Stimulated activated CD8-positive, alpha-beta memory T cell treated with anti-CD3 and anti-CD28 coated beads, Interleukin-12 subunit alpha, Interleukin-12 subunit beta, amount 100 ng/mL, for 1 hour (primary cell): ENCODE measurements at places on chromosomes 1 and 21.

DNA sequence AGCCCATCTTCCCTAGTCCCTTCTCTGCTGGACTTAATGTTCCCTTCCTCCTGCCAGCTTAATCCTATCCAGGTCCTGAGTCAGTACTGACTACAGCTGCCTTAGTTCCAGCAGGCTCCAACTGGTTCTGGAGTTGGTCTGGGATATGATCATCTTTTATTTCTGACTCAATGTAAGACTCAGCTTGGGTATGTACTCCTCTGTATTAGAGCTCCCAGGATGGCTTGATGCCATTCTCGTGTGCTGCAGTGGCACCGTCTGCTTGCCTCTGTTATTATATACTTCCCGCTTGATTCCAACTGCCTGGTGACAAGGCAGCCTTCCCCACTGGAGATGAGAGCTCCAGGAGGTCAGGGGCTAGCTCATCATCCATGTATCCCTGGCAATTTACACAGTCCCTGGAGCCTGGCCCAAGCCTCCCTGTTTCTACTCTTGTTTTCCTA lies 164.4 kb upstream of the DPT start:
- no peak for DNase-seq

DNA sequence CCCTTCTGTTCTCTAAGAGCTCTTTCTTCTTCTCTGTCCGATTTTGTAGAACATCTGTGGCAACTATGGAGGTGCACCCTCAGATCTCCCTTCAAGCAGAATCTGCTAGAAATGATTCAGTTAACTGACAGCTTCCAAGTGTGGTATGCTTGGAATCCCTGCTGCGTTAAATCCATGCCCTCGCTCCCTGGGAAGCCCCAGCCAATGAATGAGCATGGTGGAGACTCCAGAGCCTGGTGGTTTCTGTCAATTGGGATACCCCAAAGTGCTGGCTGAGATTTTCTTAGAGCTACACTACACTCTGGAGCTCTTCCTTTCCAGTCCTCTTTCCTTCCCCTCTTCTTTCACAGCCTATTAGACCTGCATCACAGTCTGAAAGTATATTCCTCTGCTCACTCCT lies 116.3 kb upstream of the C1orf21 start:
- DNase-seq, result no peak

DNA sequence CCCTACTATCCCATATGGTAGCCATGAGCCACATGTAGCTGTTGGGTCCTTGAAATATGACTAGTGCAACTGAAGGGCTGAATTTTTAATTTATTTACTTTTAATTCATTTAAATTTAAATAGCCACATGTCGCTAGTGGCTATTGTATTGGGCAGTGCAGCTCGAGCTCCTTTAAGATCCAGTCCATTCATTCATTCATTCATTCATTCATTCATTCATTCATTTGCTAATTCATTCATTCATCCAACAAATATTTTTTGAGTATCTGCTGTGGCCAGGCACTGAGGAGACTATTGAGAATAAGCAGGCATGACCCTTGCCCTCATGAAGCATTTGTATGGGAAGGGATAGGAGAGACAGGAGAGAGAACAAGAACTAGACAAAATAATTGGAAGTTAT lies 29.5 kb upstream of the ACOT11 start:
- DNase-seq, result no peak

DNA sequence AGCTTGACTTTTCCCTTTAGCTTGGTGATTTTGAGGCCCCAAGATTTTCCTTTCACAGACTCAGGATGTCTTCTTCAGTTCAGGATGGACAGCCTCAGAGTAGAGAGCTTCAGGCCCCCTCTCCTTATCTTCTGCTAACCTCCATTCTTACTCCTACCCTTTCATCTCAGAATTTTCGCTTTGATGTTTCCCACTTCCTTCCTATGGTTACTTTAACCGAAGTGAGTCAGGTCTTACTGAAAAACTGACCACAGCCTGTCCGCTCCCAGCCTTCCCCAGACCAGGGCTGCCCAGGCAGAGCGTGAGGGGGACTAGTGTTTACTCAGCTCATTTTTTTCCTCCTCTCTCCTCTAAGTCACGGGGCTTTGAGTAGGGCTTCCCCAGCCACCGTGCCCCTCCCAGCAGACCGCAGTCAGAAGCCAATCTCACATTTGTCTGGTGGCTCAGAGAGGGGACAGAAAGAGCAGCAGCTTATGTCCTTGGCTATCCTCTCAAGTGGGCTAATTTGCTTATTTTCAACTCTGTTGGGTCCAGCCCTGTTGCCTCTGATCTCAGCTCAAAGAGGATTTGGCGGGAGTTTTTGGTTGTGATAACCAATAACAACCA lies 4.2 kb upstream of the IL19 start:
- DNase-seq, result peak; percentile 49

DNA sequence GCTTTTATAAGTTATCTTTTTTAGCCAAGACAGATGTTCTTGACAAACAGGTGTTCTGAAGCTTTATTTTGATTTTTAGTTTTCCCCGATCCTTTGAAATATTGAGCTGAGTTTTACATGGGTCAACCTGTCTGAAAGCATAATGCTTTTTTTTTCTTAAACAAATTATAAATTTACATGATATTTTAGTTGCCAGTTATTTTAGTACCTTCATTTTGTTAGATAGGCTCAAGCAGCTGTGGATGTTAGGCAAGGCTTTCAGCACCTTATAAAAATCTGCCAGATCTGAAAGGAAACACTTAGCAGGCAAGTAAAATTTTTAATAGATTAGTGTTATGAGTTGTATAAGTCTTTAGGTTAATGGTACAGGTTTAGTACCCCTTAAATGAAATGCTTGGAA lies 33.7 kb downstream of the ATF6 start:
- DNase-seq, result no peak

DNA sequence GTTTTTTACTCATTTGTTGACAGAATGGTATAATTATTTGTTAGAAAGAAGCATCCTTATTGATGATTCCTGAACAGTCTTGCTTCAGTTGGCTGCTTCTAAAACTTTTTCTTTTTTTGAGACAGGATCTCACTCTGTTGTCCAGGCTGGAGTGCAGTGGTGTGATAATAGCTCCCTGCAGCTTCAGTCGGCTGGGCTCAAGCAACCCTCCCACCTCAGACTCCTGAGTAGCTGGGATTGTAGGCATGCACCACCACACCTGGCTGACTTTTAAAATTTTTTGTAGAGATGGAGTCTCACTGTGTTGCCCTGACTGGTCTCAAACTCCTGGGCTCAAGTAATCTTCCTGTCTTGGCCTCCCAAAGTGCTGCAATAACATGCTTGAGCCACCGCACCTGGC lies 38.8 kb downstream of the MACF1 start:
- no peak for DNase-seq

DNA sequence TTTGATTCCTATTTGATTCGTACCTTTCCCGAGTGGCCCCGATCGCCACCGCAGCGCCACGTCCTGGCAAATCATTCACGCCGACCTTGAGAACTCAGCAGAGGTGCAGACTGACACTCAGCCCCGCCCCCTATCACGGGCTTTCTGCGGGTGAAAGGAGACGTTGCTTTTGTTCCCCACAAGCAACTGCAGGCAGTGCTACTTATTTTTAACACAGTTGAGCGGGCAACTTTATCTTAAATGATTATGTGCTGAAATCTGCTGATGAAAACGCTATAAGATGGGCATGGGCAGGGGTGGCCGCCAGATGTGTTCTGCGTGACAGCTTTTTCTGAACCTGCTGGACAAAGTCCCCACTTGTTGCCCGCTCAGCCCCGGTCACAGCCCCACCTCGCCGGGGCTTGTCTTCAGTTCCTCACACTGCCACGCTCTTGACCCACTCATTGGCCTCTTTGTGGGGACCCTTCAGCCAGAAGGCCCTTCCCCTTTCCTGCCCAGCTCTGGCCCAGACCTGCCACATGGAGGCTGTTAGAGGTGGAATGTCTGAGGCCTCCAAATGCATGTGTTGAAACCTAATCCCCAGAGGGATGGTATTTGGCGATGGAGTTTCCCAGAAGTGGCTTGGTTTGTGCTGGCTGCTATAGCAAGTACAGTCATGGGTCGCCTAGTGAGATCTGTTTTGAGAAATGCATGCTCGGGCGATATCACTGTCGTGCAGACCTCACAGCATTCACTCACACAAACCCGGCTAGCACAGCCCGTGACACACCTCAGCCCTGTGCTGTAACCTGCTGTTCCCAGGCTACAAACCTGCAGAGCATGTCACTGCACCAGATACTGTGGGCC lies 15.7 kb upstream of the PDXK start:
- no peak for DNase-seq

- DNase-seq, result no peak
Observed at GRCh38 chr1:234533975-234534876, 55.2 kb upstream of the TARBP1 start.

- no peak for DNase-seq
Observed at GRCh38 chr1:153585006-153585405, 19.4 kb upstream of the S100A2 start.

GRCh38 chr1:180912211-180912800 lies 391 bp upstream of the KIAA1614 start:
- no peak for DNase-seq

GRCh38 chr21:33289199-33289819 lies 23.1 kb downstream of the IL10RB start:
- no peak for DNase-seq

DNA sequence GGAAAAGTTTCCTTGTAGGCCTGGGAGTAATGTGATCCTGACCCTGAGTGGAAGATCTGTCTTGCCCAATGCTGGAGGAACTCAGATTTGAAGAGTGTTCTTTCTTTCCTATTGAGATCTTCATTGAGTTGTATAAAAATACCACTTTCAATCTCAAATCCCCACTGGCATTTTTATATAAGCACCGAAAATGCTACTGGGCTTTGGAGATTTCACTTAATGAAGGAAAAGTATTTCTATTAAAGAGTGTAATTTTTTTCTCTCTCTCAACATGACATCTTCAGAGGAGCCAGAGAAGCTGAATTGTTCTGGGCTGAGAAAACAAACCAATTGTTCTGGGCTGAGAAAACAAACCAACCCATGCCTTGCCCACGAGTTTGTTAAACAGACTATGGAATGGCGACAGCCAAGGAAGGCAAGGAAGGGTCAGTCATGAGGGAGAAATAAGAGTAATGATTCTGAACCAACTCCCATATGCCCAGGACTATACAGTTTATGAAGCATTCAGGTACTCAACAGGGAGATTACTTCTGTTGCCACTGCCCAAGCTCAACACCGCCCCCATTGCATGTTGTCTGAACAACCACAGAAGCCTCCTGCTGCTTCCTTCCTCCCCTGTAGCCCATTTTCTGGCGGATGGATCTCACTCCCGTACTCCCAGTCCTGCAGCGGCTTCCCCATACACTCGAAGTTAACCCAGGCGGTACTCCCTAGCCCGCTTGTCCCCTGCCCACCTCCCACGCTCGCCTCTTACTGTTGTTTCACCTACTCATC lies 103.2 kb downstream of the BEND5 start:
- no peak for DNase-seq

DNA sequence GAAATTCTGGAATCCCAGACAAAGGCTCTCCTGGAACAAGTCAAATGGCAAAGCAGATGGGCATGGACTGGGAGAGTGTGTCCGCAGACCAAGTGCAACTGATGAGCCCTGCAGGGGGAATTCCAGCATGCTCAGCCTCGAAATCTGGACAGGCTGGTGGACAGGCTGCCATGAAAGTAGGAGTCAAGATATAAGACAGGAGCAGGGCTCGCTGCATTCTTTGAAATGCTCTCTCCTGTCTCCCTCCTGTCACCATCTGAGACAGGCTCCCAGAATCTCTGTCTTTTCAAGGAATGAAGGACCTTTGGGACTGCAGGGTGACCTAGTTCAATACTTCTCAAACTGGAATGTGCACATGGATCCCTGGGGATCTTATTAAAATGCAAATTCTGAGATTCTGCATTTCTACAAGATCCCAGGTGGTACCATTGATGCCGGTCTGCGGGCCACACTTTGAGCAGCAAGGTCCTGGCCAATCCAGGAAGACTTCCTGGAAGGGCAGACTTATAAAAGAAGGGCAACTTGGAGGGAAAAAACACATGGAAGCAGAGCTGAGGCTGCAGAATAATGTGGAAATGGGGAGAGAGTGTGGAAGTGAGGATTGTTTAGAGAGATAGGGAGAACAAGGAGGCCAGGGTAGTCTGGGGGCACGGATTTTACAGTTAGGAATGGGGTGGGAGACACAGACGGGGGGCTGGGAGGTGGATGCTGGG lies 29.8 kb downstream of the TNNT2 start:
- no peak for DNase-seq

- DNase-seq, result no peak
Observed at GRCh38 chr1:101311146-101311920, 74.5 kb downstream of the S1PR1 start.

- DNase-seq, result no peak
Observed at GRCh38 chr1:37031871-37032270, 2.4 kb downstream of the GRIK3 start.

DNA sequence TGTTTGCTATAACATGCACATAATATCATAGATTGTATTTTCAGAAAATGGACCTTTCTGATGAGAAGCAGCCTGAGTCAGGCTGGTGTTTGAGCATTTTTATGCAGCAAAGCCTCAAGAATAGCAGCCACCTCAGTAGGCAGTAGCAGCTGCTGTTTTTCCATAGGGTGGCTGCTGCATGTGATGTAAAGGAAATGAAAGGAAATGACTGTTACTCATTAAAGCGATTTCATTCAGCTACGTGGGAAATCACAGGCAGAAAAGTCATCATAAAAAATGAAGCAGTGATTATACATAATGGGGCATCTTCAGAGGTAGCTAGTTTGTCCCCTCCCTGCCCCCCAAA lies 110.4 kb downstream of the PATJ start:
- no peak for DNase-seq
